ENCODE measurements at places on chromosomes 3 and 15. TPM values are rescaled to one million over a fixed set of nuclear protein-coding genes. Genes with fewer than 3 reads are reported as not detected.

GRCh38 chr3:95721938-95722337, 1092.5 kb upstream of the EPHA6 start:
- no peak for DNase-seq

- DNase-seq = no peak
These were observed 20.6 kb downstream of the NR2F2 start for GRCh38 chr15:96350934-96351724.

KCNMB2 gene
- total RNA-seq = 0.68 TPM

CLDN1 gene
- total RNA-seq = 52.3 TPM

Measured in prostate gland (tissue), 2 donors.